ENCODE measurements at places on chromosomes 7 and 10. TPM values are rescaled to one million over a fixed set of nuclear protein-coding genes. Genes with fewer than 3 reads are reported as not detected.

ATP6V0A4 gene
- total RNA-seq = 0.89 TPM

LRIT1 gene
- total RNA-seq = not detected

LRRC72 gene
- total RNA-seq = not detected

RELN gene
- total RNA-seq = 5.4 TPM

CTTNBP2 gene
- total RNA-seq = 14.0 TPM

FOXI2 gene
- 1.7 TPM for total RNA-seq

- DNase-seq = no peak
Measured at GRCh38 chr7:47093320-47094234, 488.3 kb downstream of the TNS3 start.

GRCh38 chr10:121812031-121812430 lies 115.8 kb downstream of the ATE1 start:
- DNase-seq = no peak

GRCh38 chr10:27485368-27485767 lies 18.7 kb upstream of the RAB18 start:
- DNase-seq = no peak

DNA sequence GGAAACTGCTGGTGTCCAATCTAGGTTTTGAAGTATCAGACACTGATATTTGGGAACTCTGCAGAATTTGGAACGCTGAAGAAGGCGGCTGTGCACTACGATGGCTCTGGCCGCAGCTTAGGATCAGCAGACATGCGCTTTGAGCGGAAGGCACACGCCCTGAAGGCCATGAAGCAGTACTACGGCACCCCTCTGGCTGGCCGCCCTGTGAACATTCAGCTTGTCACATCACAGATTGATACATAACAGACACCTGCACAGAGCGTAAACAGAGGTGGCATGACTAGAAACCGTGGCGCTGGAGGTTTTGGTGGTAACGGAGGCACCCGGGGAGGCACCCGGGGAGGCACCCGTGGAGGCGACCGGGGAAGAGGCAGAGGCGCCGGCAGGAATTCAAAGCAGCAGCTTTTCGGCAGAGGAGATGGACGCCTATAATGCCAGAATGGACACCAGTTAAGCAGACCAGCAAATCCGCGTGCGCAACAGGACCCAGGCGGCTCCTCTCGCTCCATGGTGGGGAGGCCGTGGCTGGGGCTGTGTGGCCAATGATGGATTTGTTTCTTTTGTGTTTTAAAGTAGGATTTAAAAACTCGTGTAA lies 22.2 kb upstream of the CCL24 start:
- no peak for DNase-seq
